Smooth muscle cell of the brain vasculature (primary cell): ENCODE measurements at places on chromosomes 1 and 21.

- no peak for DNase-seq
These were observed 7.5 kb downstream of the SLC19A1 start for GRCh38 chr21:45534636-45535331.

GRCh38 chr21:43292866-43293142 lies 124.0 kb downstream of the CRYAA start:
- no peak for DNase-seq

DNA sequence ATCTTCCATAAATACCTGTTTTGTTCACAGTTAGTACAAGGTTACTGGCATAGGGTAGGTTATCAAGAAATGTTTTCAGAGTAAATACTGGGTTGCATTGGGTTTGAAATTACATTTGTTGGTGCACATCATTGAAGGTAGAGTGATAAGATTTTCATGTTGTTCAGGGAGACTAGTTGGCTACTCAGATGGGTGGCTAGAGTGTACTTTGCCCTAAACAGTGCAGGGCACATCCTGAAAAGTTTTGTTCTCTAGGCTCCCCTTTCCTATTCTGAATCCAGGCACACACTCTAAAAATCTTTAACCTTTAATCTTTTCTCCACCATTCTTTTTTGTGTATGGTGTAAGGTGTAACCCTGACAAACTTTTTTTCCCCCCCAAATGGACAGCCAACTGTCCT lies 18.0 kb downstream of the POU2F1 start:
- no peak for DNase-seq

DNA sequence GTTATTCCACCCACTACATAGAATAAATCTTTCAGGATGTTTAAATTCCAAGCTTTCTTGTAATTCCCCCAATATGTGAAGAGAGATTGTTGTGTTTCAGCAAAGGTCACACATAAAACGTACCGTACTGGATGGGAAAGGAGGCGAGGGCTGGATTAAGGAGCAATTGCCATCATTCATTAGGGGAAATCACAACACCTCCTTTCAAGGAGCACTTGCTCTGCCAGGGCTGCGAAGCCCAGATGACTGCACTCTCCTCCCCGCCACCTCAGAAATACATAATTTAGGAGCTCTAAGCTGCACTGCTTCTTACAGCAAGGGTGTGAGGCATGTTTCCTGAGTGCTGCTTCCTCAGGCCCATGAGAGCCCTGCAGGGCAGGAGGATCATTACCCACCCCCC lies 29.6 kb downstream of the MATN1 start:
- DNase-seq: no peak

DNA sequence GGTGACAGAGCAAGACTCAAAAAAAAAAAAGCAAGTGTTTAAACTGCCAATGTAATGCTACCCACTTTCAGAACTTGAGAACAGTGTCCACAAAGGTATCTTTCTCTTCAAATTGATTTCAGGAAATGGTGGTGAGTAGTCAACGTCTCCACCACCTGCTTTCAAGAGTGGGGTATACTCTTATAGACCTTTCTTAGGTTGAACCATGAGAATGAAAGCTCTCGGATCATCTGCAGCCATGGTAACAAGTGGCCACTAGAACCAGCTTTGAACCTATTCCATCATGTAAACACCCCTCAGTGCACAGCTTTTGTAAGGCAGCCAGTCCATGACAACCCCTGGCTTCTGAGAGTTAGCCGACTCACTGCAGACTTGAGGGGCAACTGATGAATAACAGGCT lies 107.4 kb downstream of the NTPCR start:
- DNase-seq: no peak

- DNase-seq: no peak
These were observed 134.7 kb upstream of the KCNJ15 start for GRCh38 chr21:38121888-38122720.

- no peak for DNase-seq
These were observed 38.3 kb downstream of the ECE1 start for GRCh38 chr1:21251773-21252471.

GRCh38 chr1:239587066-239587465 lies 200.7 kb downstream of the CHRM3 start:
- no peak for DNase-seq

DNA sequence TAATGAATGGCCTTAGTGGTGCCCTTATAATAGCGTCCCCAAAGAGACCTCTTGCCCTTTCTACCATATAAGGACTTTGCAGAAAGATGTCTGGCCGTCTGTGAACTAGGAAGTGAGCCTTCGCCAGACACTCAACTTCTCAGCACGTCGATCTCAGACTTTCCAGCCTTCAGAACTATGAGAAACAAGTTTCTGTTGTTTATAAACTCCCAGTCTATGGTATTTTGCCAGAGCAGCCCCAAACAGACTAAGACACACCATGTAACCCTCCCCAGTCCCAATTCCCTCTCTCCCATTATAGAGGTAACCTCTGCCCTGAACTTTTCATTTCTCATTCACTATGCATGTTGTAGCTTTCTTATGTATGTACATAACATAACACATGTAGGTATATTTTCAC lies 55.7 kb downstream of the NID1 start:
- no peak for DNase-seq

GRCh38 chr1:18997508-18997907 lies 41.0 kb upstream of the IFFO2 start:
- no peak for DNase-seq

- peak; percentile 51 for DNase-seq
These were observed 53.4 kb upstream of the EDN2 start for GRCh38 chr1:41537788-41538351.

DNA sequence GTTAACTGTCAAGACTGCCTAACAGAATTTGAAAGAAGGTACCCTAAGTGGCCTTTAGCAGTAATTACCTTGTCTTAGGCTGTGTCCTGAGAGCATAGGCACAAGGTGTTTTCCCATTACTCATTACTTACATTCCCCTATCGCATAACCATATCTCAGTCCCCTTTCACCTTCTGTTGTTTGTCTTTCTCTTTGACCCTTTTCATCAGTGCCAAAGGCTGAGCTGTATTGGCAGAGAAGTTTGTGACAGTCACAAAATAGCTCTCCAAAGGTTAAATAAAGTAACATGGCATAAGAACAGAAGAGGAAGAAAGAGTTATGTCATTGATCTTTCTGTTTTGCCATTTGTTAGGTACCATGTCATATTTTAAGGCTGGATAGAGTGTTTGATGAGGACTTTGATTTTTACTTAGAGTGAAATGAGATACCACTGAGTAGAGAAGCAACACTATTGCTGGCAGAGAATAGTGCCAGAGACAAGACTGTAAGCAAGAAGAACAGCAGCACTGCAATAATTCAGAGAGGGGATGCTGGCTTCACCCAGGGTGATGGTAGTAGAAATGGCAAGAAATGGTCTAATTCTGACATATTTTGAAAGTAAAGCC lies 497.8 kb downstream of the TTLL7 start:
- no peak for DNase-seq
